Hypothalamus (tissue), 51 donors: ENCODE measurements at places on chromosomes 1 and 21.

DNA sequence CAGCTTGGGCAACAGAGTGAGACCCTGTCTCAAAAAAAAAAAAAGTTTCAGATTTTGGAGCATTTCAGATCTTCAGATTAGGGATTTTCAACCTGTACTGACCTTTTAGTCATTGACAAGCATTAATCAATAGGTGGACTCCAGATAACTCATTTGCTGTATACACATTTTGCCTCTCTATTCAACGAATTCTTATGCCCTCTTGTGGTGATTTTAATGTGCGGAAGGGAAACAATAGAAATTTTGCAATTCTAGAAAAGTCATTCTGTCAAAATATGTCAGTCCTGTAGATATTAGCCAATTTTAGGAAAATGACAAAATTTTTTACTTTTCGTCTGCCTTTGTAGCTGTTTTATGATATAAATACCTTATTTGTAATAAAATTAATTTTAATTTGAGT, 11.6 kb upstream of the OR2G2 start:
- no peak for DNase-seq

- DNase-seq = peak; percentile 71
These were observed 6.6 kb upstream of the SMIM12 start for GRCh38 chr1:34865981-34866761.

DNA sequence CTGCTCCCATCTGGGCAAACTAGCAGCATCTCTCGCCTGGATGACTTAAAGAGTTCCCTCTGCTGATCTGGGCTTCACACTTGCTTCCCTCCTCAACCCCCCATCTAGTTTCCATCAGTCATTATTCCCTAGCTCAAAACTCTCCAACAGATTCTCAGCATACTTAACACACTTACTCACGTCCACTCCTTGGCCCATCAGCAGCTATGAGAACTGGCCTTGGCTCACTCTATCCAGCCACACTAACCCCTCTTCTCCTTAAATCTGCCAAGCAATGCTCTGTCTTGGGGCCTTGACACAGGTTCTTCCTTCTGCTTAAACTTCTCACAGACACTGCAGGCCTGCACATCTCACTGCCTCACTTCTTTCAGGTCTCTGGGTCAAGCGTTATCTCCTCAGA, 41.6 kb downstream of the GNG12 start:
- DNase-seq = no peak

GRCh38 chr1:76274302-76274701, 199.8 kb downstream of the ST6GALNAC3 start:
- no peak for DNase-seq

DNA sequence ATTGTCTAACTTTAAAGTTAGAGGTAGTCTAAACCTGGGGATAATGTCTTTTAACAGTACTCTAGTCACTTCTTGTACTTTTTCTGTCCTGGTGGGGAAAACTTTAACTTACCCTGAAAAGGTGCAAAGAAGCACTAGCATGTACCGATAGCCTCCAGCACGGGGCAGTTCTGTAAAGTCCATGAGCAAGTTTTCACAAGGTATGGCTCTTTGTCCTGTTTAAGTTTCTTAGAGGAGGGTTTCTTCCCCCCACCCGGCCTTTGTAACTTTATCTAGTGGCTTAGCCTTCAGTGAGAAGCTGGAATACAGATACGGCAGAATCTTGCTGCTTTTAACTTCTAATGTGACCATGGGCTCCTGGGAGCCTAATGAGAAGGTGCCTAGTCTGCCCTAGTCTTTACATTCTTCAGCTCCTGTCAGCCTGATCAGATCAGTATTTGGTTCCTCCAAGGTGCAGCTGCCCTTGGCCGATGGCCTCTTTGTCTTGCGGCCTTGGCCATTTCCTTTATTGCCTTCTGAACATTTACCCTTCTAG, 39.8 kb upstream of the CFAP126 start:
- no peak for DNase-seq

DNA sequence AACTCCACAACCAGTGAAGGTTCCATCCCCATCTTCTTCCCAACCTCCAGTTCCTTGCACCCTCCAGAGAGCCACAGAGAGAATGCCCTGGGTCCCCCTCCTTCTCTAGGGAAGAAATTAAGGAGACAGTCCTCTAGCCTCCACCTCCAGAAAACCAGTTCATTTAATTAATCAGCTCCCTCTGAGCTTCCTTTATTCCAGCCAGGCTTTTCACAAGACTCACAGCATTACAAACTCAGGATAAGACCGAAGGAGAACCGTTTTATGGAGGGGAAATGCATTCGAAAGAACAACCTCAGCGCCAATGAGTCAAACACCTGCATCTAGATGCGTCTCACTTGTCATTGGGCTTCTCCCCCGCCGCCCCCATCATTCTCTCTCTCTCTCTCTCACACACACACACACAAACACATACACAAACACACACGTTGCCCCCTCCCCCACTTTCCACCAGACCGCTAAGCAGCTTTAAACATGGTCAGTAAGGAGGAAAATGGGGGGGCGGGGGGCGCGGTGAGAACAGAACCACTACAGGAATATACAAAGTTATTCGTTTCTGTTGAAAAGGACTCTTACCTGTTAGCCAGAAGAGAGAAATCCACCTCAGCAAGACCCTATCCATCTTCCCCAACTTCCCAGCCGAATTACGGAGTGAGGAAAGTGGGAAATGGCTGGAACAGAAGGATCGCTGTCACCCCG, 544 bp downstream of the ILDR2 start:
- no peak for DNase-seq

- DNase-seq = no peak
These were observed 9.2 kb upstream of the EPHA8 start for GRCh38 chr1:22553991-22554522.

GRCh38 chr21:34612557-34612956, 2.4 kb downstream of the RCAN1 start:
- no peak for DNase-seq

- no peak for DNase-seq
These were observed 31.3 kb downstream of the ACOT11 start for GRCh38 chr1:54579337-54579781.

DNA sequence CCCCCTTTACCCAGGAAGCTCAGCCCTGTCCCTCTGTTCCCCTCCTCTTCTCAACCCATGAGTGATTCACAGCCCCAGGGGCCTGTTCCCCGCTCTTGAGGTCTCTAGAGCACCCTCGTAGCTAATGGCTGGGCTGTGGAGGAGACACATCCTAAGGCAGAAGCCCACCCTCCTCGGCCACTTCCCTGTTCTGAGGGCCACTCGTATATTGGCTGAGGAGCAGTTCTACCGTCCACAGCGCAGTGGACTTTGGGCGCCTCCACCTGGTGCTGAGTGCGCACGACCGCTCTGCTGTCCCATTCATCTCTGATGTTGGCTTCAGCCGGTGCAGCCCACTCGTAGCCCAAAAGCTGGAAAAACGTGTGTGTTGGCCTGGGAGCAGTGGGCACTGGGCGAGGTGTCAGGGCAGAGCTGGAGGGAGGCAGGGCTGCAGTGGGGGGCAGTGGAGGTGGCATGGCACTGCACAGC, 24.5 kb upstream of the PKP1 start:
- DNase-seq = no peak

DNA sequence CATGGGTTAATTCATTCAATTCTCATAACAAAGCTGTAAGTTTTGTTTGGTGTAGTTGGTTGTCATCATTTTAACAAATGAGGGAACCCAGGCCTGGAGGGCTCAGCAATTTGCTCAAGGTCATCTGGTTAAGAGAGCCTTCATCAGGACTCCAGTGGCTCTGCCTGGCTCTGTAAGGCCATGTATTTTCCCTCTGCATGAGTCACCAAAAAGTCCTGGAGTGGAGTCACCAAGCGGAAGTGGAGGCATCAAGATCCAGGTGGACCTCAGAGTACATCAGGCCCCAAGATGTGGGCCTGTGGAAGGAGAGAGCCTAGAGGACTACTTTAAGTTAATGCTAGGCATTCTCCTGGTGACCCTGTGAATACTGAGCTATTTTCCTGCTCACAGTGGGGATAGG, 30.0 kb upstream of the RBM15 start:
- DNase-seq = no peak

GRCh38 chr1:4684136-4684535, 29.7 kb downstream of the AJAP1 start:
- no peak for DNase-seq

GRCh38 chr1:18013216-18013615, 94.4 kb upstream of the IGSF21 start:
- no peak for DNase-seq

- peak; percentile 57 for DNase-seq
These were observed 20.5 kb upstream of the THRAP3 start for GRCh38 chr1:36203554-36204346.
